ENCODE measurements at places on chromosomes 4 and X.

DNA sequence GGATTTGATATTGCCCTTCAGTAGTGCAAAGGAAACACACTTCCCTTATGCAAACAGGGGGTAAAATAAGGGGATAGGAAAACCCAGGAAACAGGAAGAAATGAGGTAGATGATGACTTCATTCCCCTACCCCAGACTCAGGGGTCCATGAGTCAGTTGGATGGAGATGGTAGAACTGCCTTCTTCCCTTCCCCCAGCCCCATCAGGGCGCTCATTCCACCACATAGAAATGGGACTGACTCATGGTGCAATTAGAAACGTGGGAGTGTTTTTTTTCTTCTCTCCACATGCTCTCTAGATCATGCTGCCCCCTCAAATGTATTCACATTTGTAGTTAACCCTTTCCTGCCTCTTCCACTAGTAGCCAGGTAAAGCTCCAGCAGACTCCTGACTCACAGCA is 23.1 kb upstream of the ARMCX2 start:
- no peaks in the 10 kb centered on the region for H3K4me1 ChIP-seq
- H3K4me3 ChIP-seq: no peak overlapping the region
- H3K27me3 ChIP-seq: peaks cover 13% of the 10 kb centered on the region
- DNase-seq: peak; percentile 0
- H3K36me3 ChIP-seq: no peaks in the 10 kb centered on the region

DNA sequence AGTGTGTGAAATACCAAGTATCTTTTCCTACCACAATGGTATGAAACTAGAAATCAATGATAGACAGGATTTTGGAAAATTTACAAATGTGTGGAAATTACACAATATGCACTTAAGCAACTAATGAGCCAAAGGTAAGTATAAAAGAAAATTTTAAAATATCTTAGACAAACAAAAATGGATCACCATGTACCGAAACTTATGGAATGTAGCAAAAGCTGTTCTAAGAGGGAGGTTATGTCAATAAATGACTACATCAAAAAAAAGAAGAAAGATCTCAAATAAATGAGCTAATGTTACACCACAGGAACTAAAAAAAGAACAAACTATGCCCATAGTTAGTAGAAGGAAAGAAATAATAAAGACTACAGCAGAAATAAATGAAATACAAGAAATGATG is 1084.1 kb downstream of the TECRL start:
- no peaks in the 10 kb centered on the region for H3K36me3 ChIP-seq
- no peak overlapping the region for H3K4me3 ChIP-seq
- DNase-seq: no peak
- peaks cover 2% of the 10 kb centered on the region for H3K4me1 ChIP-seq
- no peaks in the 10 kb centered on the region for H3K27me3 ChIP-seq

DNA sequence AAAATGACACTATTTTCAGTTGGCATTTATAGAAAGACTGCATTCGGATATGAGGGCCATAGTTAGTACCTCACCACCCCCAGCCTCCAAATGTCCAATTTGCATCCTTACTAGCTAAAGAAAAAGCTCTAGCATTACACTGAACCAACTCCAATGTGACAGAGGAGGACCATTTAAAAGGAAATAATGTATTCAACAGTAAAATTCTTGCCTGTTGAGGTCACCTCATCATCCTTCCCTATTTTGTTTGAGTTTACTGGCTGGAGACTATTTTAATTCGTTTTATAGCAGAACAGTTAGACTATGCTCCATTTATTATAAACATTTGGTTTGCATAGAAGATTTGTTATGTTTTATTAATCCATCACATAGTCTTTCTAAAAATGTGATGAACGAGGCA is 88.2 kb upstream of the PPARGC1A start:
- no peaks in the 10 kb centered on the region for H3K27me3 ChIP-seq
- H3K36me3 ChIP-seq: no peaks in the 10 kb centered on the region
- H3K4me1 ChIP-seq: no peaks in the 10 kb centered on the region
- no peak for DNase-seq

DNA sequence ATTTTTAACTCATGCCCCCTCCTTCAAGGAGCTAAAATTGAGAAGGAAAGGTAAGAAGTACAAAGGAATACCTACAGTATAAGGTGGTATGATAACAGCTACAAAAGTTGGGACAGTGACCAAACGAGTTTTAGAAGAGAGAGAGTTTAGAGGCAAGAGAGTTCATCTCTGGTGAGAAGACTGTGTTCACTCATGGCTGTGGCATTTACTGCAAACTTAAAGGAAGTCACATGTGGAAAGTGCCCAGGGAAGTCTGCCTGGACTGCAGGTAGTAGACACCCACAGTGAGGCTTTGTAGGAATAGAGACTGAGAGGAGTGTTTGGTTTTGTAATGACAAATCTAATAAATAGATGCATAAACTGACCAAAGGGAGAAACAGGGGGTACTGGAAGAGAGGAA is 493.5 kb downstream of the IL15 start:
- no peaks in the 10 kb centered on the region for H3K4me1 ChIP-seq
- no peaks in the 10 kb centered on the region for H3K27me3 ChIP-seq
- H3K27ac ChIP-seq: no peak overlapping the region
- no peaks in the 10 kb centered on the region for H3K36me3 ChIP-seq
- no peak for DNase-seq
- H3K4me3 ChIP-seq: no peak overlapping the region
